HCT116 (cell line): ENCODE measurements at places on chromosomes 2 and 18. TPM values are rescaled to one million over a fixed set of nuclear protein-coding genes. Genes with fewer than 3 reads are reported as not detected.

STK39 gene
- total RNA-seq: 118 TPM

DNA sequence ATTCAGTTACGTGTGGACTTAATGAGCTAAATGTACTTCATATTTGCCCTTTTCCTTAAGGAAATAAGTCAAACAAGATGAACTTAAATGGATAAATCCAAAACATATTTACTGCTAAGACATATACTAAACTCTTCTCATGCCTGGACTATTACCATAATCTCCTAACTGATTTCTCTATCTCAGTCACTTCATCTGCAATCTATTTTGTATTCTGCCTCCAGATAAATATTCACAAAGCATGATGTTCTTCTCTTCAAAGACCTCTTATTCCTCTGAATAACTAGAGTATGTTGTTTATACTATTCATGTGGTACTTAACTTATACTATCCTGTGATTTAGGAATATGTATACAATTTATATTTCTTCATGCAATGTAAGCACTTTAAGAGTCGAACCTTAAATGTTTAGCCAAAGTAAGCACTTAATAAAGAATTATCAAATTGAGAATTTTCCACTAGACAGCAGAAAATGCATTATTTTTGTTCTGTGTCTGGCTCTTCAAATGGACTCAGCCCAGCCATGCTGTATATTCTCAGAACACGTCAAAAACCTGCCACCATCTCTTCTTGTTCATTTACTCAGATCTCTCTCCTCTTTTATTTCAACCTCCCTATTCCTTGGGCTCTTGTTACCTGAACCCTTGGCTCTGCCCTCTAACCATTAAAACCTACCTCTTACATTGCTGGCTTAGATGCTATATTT lies 79.9 kb upstream of the ARHGAP28 start:
- no peak for DNase-seq

GPR75 gene
- 1.2 TPM for total RNA-seq

LRATD1 gene
- total RNA-seq: 0.07 TPM

DNA sequence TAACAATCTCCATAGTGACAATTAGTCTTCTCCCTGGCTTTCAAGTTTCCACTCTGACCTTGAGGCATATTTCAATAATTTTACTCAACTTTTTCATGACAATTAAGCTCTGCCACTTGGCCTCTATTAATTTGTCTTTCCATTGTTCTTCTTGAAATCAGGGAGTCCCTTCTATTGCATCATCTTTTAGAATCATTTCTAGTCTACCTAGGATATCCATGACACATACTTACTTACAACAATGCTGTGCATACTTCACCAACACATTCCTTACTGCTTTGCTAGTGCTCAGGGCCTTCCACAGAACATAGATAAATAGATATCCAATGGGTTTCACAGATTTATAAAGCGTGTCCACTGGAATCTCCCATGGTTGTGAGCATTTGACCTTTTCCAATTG lies 331.5 kb upstream of the LRP1B start:
- no peak for DNase-seq
